ENCODE measurements at places on chromosomes 4 and X.

DNA sequence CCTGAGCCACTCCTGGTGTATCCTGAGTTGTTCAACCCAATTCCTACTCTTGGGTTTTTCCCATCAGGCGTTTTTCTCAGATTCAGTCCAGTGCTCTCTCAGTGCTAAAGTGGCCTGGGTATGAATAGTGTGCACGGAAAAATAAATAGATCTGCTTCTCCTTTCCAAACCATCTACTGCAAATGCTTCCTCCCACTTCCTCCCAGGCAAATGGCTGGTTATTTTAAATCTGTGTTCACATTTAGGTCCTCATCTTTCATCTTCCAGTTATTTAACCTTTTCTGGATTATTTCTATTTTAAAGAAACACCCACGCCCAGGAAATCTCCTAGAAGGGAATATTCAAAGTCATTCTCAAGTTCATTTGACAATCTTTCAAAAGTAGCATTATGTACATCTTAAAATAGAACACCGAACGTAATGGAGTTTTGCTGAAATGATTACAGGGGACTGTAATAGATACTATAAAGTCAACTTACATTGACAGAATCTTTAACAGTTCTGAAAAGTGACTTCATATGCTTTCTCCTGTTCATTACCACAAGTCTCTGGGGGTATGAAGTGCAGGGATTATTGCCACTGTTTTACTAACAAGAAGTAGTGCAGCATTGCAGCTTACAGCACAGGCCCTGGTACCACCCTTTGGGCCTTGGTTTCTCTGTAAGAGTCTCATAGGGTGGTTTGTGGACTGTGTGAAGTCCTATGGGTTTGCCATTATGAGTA, 66.3 kb downstream of the MED28 start:
- DNase-seq = no peak

GRCh38 chr4:8107146-8107657, 51.4 kb downstream of the ABLIM2 start:
- no peak for DNase-seq

DNA sequence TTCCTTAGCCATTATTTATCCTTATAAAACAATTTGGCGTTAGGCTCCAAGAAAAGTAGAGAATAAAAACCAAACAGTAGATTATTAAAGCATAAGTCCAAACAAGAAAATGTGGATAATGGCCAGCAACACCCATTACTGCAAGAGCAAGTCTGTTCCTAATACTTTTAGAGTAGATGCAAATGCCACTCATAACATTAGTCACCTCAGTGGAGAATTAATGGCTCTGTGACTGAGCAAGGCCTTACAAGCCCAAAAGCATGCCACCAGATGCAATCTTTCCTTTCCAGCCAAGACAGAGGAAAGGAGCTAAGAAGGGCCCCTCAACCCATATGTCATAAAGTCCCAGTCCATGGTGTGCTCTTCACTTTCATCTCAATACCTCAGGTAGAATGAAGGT, 373.8 kb downstream of the OPHN1 start:
- no peak for DNase-seq

GRCh38 chr4:54941994-54942552, 183.3 kb downstream of the KDR start:
- peak; percentile 71 for DNase-seq

DNA sequence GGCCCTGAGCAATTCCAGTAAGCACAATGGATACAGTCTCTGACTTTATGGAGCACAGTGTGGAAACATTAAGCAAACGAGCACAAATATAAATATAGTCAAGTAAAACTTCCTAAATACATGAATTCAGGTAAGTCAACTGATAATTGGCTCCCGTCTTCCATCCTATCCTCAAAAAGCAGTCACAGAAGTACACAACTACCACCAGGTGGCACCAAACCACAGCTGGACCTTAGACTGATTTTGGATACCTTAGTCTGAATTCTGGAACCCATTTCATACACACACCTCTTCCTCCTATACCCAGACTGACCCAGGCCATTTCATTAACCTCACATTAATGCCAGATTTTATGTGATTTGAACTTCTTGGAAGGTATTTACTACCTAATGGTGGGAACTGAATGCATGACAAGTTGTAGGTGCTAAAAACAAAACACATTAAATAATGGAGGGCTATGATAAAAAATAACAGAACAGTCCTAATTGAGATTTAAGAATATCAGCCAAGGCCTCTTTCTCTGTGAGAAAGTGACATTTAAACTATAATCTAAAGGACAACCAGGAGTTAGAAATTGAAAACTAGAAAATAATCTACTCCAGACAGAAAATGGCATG, 77.5 kb downstream of the ELF2 start:
- peak; percentile 82 for DNase-seq

- no peak for DNase-seq
Measured at GRCh38 chr4:184934184-184934583, 84.1 kb upstream of the HELT start.

- DNase-seq = no peak
Measured at GRCh38 chrX:10537308-10537707, 83.1 kb downstream of the MID1 start.

DNA sequence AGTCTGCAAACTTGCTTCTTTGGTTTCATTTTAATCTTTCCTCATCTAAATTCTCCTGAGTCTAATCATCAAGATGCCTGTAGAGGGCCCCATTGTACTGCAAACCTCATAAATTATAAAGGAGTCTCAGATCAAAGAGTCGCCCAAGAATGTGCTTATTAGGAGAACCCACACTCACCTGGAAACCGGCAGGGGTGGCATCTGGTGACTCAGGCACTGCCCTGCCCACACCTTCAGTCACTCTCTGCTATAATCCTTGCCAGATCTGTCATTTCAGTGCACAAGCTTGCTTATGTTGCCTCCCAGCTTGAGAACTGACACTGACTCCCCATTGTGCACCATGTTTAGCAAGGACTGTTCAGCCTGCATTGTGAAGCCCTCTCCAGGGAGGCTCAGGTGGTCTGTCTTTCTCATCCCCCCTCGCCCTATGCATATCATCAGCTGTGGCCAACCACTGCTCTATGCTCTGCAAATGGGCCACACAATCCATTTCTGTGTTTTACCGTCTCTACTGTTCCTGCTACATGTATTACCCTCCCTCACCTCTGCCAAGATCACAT, 12.4 kb downstream of the EPGN start:
- peak; percentile 38 for DNase-seq

GRCh38 chr4:52788806-52789205, 37.6 kb upstream of the ERVMER34-1 start:
- DNase-seq = no peak

GRCh38 chr4:921830-922331, 10.2 kb downstream of the GAK start:
- DNase-seq = no peak

DNA sequence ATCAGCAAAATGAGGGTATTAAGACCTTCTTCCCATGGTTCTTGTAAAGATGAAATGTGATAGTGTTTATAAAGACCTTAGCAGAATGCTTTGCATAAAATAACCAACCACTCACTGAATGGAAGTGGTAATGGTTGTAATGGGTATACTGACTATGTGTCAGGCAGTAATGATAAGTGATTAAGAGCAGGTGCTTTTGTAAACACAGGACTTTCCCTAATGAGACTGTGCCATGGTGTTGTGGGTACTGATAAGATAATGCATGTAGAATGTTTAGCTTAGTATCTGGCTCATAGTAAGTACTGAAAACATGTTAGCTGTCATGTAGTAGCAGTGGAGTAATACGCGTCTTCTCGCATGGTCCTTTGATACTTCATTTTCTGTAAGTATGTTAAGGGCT, 6.9 kb downstream of the LSM6 start:
- no peak for DNase-seq

GRCh38 chr4:2076908-2077536, 17.9 kb downstream of the NAT8L start:
- no peak for DNase-seq

DNA sequence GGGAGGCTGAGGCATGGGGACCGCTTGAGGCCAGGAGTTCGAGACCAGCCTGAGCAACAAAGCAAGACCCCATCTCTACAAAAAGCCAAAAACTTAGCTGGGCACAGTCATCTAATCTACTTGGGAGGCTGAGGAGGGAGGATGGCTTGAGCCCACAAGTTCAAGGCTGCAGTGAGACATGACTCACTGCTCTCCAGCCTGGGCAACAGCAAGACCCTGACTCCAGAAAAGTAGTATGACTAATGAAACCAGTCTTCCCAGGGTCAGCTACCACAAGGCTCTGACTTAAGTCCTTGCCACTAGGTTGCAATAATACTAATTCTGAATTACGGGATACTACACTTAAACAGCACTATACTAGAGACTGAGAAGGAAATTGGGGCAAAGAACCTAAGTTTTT, 33.1 kb downstream of the ERVMER34-1 start:
- DNase-seq = no peak

- DNase-seq = no peak
Measured at GRCh38 chr4:15706646-15707362, 3.9 kb downstream of the BST1 start.

- no peak for DNase-seq
Measured at GRCh38 chrX:16654093-16654492, 4.1 kb downstream of the S100G start.

- no peak for DNase-seq
Measured at GRCh38 chrX:70411475-70411874, 11.6 kb upstream of the GDPD2 start.

DNA sequence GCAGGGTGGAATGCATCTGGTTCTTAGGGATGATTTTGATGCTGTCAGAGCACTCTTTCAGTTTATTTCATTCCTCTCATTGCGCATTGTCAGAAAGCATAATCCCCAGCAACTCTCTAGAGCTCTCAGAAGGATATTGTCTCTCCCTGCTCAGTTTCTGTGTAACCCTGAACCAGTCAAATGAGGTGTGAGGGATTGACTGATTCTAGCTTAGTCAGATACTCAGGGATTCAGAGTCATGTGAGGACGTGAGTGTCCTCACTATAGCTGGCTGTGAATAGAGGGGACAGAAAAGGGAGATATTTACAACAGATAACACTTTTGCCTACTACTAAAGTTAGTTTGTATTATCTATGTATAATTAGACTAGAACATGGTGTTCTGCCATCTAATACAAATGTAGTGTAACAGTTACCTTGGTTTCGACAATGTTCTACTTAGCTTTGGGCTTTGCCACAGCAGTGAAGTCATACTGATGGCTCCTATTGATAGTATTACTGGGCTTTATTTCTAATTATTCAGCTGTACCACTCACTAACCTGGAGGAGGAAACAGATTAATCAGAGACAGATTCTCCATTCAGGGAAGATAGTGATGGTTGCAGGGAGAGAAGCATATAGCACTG, 19.5 kb downstream of the AP1AR start:
- no peak for DNase-seq

Data from activated naive CD4-positive, alpha-beta T cell treated with anti-CD3 and anti-CD28 coated beads, Interleukin-2, amount 10 ng/mL, durations not matched to agents 7 days and 5 days (primary cell).